T-helper 2 cell treated with Interferon-gamma antibody and Interleukin-4, amounts not matched to agents 5 μg/mL and 100 μg/mL, for 36 hours (primary cell): ENCODE measurements at places on chromosomes 4 and X.

- no peak for DNase-seq
Measured at GRCh38 chr4:43843501-43843900, 605.1 kb downstream of the KCTD8 start.

- no peak for DNase-seq
Measured at GRCh38 chr4:140368686-140369085, 4.8 kb upstream of the SCOC start.

- DNase-seq, result no peak
Measured at GRCh38 chr4:129322920-129323319, 227.0 kb downstream of the C4orf33 start.

GRCh38 chrX:55107911-55108310 lies 19.1 kb downstream of the PAGE2 start:
- no peak for DNase-seq

- DNase-seq, result no peak
Measured at GRCh38 chrX:1052021-1052420, 160.4 kb downstream of the CRLF2 start.
